Mucosa of gallbladder (tissue), 1 donor: ENCODE measurements at places on chromosomes 1 and 21. TPM values are rescaled to one million over a fixed set of nuclear protein-coding genes. Genes with fewer than 3 reads are reported as not detected.

DNA sequence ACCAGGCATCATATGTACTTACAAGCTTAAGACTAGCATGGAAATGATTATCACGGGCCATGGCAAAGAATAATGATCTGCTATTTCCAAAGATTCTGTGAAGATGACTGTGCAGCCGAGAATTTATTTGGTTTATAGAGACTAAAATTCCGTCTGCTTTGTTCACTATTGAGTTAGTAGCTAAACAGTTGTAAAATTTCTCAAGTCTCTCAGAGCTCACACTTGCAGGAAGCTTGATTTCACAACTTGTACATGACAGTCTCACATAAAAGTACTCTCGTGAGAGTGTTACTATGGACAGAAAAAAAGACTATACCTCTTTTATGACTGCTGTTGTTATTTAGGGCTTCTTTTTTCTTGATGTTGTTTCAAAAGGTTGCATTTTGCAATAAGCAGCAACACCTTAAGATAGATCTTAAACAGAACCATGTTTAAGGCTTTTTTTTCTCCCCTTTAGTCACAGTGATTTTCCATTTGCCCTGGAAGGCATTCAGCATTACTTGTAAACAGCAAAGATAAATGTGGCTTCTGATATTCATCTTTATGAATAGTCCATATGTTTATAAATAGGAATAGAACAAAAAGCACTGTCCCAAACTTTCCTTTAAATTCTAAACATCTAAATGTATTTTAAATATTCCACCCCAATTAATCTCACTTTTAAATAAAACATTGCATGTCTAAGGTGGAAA lies 24.8 kb downstream of the ST6GALNAC5 start:
- no peak for DNase-seq

DNA sequence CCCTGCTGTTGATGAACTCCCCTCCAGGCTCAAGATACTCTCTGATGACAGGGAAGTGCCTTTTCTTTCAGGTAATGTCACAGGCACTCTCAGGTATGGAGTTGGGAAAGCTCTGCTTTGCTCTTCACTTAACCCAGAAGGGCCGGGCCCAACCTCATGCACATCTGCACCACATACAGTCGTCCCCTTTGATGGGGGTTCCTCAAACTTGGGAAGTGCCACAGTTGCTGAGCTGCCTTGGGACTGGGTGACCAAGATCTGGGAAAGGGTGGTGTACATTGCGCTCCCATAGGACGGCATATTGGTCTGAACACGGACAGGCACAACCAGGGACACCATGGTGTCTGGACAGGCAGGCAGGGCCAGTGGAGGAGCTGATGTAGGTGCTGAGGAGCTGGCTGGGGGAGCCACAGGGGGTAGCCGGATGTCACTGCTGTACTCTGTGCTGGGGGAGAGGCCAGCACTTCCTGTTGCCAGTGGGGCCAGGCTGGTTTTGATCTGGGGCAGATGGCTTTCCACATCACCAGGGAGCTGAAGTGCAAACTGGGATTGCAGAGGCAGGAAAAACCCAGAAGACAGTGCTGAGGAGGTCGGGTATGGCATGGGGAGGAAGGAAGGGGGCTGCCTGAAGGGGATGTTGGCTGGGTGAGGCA lies 96.2 kb upstream of the EDN2 start:
- DNase-seq = no peak

- no peak for DNase-seq
These were observed 60.1 kb downstream of the DIPK1A start for GRCh38 chr1:92901126-92901525.

DNA sequence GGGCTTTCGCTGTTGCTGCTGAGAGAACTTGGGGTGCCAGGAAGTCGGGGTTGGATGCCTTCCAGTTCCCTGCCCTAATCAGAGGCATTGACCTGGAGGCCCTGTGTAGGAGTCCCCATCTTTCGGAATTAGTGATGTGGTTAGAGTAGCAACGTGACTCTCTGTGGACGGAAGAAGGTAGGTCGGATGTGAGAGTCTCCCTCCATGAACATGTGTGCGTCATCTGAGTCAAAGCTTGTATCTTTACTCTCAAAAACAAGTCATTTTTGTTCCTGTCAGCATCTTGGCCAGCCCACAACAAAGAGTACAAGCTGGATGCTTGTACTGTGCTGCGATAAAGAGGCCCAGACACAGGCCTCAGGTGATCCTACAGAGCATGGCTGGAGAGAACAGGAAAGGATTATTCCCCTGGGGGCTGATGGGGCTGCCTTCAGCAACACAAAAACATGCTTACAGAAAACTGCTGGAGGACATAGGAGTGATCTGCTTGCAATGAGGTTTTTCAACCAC lies 31.0 kb upstream of the IL10 start:
- peak; percentile 36 for DNase-seq

- DNase-seq = peak; percentile 37
These were observed 738 bp upstream of the CDC42BPA start for GRCh38 chr1:227318853-227319607.

DNA sequence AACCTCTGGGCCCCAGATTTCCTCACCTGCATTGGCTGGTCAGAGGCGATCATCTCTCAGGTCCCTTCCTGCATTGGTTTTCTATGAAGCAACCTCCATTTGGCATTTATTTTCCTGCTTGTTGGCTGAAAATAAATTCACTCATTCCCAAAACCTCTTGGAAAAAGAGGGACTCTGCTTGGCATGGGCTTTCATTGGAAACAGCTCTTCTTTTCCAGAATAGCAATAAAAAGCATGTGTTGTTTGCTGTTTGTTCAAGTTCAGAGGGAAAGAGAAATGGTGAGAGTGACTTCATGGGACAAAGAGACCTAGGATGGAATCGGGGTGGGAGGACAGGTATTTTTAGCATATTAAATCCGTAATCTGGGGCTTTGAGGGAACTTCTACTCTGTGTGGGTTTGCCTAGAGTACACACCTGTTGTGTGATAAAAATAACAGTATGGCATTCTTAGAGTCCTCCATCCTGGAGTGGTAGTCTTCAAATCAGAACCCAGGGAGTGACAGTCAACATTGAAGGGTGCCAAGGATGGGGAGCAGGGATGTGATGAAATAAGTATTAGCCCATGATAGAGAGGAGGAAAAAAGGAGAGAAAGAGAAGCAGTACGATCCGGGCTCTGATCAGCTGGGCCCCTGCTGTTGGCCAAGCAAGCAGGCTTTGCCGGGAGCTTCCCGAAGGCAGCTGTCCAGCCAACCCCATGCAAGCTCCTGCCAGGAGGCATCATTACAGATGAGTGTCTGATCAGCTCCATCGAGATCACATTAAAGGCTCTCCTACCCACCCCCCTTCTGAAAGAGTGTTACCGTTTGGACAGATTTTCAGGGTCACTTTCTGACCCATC lies 131.9 kb upstream of the NFIA start:
- DNase-seq = no peak

TRIM45 gene
- 7.2 TPM for total RNA-seq

CD247 gene
- 5.2 TPM for total RNA-seq

DNA sequence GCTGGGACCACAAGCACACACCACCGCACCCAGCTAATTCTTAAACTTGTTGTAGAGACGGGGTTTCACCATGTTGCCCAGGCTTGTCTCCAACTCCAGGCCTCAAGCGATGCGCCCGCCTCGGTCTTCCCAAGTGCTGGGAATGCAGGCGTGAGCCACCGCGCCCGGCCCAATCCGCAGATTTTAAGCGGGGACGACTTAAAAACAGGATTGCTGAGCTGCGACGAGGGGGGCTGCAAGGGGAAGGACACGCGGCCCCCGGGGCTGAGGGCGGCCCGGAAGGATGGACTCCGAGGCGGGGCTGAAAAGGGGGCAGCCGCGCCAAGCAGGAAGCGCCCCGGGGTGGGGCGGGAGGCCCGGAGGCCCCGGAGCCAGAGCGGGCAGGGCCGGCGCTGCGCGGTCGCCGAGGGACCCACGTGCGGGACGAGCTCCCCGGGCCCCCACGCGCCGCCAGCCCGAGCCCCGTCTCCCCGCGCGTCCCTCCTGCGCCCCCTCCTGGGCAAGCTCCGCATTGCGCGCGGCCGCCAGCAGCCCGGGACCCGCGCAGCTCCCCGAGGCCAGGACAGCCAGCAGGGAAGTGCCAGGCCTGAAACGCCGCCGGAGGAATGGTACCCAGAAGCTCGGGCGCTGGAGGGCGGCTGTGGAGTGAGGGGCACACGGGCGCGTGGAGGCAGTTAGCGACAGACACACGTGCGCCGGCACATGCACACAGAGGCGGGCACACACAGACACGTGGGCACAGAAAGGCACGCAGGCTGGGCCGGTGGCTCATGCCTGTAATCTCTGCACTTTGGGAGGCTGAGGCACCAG lies 5.5 kb upstream of the PRKCZ start:
- DNase-seq = peak; percentile 67

DNA sequence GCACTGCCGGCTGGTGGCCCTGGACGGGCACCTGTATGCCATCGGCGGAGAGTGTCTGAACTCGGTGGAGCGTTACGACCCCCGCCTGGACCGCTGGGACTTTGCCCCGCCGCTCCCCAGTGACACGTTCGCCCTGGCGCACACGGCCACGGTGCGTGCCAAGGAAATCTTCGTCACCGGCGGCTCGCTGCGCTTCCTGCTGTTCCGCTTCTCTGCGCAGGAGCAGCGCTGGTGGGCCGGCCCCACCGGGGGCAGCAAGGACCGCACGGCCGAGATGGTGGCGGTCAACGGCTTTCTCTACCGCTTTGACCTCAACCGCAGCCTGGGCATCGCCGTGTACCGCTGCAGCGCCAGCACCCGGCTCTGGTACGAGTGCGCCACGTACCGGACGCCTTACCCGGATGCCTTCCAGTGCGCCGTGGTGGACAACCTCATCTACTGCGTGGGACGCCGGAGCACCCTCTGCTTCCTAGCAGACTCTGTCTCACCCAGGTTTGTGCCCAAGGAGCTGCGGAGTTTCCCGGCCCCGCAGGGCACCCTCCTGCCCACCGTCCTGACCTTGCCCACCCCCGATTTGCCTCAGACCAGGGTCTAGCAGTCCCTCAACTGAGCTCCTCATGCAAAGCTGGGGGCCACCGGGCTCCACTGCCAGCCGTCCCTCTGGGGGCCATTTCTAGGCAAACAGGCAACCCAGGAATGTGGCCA lies 2.1 kb downstream of the KLHDC7A start:
- DNase-seq = no peak

DNA sequence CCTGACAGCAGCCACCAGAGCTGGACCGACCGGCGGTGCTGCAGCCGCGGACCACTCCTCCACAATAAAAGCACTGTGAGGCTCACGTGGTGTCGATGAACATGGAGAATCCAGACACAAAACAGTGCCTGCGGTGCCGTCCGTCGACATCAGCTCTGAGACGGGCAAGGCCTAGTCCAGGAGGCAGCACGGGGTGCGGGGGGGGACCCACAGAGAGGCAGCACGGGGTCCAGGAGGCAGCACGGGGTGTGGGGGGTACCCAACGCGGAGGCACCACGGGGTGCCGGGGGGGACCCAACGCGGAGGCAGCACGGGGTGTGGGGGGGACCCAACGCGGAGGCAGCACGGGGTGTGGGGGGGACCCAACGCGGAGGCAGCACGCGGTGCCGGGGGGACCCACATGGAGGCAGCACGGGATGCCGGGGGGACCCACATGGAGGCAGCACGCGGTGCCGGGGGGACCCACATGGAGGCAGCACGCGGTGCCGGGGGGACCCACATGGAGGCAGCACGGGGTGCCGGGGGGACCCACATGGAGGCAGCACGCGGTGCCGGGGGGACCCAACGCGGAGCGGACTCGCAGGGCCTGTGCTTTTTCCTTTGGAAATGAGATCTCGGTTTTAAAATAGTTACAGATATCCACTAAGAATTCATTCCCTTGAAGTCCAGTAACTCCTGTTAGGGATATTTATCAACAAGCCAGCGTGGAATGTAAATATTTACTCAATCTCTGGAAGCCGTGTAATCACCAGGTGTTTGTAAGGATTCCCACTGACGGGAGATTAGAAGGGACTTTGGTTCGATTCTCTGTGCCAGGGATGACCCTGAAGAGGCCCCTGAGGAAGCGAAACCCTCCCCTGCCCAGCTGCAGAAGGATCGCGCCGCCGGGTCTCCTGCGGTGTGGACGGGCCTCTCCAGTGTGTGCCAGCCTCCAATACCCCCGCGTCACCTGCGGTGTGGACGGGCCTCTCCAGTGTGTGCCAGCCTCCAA lies 52.1 kb downstream of the COL6A1 start:
- DNase-seq = no peak

DNA sequence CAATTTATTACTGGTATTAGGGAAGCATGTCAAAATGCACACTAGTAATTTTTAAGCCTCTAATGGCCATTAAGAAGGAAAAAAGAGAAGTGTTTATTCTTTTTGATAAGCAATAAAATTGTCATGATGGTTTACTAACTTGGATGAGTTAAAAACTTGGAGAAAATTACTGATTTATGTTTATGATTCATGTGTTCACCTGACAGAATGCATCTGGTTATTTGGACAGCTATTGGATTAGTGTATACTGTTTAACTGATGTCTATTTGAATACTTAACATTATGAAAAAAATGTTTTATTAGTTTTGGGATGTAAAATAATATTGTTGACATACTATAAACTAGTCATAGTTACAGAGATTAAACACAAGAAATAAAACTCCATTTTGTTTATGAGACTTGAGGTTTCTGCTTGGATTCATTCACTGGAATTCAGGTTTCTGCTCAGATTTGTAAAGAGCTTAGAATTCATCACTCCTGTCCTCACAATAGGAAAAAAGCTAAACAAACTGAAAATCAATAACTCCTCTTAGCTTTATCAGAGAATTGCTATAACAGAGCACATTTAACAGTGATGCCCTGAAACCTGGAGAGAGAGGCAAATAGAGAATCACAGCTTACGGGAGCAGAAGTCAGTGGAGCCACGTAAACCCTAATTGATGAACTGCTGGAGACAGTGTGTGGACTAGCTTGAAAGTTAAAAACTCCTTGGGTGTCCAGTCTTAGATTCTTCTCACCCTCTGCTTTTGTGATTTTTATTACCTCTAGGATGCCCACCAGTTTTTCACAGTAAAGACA lies 56.7 kb downstream of the RALGPS2 start:
- no peak for DNase-seq

DNA sequence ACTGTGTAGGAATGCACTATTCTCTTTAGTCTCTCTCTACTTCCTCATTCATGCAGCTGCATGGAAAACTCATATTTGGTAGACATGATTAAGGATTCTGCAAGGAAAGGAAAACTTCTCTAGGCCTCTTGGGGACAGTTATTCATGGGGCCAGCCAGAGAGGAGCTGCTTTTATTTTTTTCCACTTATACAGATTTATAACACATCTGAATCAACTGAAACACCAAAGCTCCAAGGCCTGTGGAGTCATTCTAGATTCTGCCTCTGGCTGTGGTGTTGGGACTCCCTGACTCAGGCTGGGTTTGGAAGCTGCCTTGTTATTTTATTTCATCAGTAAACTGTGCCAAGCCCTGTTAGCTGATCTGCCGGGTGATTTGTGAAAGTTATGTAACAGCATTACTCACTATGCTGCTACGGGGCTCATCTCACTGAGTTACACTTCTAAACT lies 83.9 kb upstream of the EDEM3 start:
- peak; percentile 28 for DNase-seq

BCL2L15 gene
- 20.9 TPM for total RNA-seq

- DNase-seq = no peak
These were observed 47.8 kb upstream of the SRSF10 start for GRCh38 chr1:24027838-24028468.

DNA sequence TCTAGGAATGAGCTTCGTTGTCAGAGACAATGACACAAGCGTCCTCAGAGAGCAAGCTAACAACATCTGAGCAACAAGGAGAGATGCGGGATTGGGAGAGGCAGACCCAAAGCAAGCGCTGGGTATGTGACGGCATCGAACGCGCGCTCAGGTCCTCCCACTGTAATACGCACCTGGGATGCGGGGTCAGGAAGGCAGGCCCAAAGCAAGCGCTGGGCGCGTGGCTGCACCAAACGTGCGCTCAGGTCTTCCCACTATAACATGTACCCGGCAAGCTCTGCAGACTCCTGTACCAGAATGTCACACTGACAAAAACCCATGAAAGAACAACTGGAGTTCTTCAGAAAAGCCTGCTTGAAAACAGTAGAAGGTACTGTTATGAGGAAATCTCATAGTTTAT lies 653.8 kb downstream of the SMYD3 start:
- DNase-seq = no peak
